ENCODE measurements at places on chromosomes 16 and 17.

DNA sequence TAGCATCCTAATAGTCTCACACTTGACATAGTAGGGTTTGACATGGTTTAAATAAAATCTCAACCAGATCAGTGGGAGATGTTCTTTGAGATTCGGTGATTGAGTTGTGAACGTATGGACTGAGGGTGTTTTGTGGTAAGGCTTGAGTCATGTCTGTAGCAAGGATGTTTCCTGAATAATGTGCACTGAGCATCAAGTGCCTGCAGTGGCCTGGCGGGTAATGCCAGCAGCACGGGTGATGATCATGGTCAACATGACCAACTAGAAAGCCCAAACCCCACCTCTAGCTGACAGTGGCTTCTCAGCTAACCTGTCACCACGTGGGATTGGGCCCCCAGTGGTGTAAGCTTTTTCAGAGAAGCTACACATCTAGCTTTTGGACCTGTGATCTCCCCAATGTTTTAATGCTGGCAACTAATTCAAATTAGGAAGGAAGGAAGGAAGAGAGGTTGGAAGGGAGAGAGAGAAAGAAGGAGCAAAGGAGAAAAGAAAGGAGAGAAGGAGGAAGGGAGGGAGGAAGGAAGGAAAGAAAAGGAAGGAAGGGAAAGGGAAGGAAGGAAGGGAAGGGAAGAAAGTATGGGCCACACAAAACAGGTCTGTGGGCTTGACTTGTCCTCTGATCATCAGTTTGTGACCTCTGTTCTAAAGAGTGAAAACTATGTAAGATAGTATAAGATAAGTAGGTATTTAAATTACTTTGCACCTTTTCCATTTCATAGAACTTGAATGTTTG lies 55.4 kb downstream of the WWOX start:
- DNase-seq: no peak

DNA sequence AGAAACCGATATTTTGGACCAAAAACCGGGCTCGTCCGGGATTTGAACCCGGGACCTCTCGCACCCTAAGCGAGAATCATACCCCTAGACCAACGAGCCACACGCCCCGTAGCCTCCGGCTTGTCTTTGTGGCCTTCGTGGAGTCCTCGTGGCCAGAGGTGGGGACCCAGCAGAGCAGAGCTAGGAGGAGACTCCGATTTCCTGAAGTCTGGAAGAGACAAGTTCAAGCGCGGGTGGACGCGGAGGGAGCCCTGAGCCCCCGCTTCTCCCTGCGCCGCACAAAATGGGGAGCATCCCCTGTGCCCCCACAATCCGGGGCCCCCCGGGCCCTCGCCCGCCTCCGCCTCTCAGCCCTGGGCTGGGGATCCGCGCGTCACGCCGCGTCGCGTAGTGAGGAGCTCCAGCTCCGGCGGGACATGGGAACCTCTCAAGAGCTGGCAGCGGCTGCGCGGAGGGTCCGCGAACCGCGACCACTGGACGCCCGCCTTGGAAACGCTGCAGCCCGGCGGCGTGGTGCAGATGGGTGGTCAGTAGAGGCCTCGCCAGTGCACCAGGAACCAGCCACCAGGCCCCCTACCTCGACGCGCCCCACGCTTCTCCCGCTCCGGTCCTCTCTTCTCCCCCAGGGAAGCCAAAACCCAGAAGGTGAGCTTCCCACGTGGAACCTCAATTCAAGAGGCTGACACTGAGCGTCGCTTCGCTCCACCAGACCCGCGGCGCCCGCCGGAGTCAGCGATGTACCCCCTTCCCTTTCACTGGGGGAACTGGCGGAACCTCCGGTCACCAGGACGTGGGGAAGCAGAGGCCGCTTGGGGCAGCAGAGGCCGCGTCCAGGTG lies 5.2 kb upstream of the OR1F1 start:
- no peak for DNase-seq

GRCh38 chr16:20878682-20879147 lies 21.4 kb downstream of the DCUN1D3 start:
- DNase-seq: no peak

- no peak for DNase-seq
Observed at GRCh38 chr17:42406615-42407288, 16.3 kb downstream of the CAVIN1 start.

DNA sequence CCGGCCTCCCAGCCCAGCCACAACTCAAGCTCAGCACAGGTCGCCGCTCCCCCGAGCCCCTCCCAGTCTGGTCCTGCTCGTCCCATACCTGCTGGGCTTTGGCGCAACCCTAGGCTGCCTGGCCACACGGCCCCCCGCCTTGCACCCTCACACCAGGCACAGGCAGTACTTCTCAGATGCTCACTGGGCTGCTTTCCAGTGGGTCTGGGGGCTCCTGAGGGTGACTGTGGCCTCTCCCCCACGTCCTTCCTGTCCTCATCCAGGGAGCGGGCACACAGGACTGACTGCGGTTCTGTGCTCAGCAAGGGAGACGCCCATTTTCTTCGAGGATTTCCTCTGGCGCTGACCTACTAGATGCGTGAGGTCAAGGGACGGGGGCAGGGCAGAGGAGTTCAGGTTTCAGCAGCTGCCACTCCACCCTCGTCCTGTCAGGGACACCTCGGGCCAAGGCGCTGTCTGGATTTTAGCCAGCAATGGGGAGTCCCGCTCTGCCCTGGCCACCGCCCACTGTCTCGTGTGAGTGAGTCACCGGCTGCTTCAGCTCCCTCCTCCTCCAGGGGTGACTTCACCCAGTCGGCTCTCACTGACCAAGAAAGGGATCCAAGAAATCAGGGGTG lies 115.8 kb downstream of the NPIPB11 start:
- DNase-seq: no peak

- DNase-seq: no peak
Observed at GRCh38 chr17:47009759-47010594, 30.9 kb upstream of the RPRML start.

DNA sequence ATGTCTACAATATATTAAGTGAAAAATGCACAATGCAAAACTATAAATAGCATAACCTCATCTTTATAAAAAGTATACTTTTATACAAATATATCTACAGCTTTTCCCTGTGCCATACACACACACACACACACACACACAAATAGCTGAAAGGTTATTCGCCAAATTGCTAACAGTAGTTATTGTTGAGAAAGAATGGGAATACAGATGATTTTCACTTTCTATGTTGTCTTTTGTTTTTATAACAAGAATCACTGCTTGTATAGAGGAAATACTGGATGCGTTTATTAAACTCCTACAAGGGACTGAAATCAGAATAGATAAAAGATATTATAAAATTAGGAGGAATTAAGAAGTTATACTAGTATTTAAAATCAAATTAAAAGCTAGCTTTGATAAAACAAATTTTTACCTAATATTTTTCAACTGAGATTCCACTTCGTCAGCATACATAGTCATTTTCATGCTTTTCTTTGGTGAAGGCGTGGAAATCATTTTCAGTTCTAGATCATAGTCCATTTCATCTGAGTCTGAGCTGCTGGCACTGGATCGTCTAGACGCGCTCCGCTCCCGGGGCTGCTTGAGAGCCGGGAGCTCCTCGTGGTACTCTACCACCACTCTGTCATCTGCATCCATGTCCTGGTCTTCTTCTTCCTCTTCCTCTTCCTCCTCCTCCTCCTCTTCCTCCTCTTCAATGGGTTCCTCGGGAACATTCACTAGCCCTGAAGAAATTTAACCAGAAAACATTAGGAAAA lies 17.0 kb upstream of the ITGAE start:
- DNase-seq: no peak

GRCh38 chr16:47323241-47323640 lies 137.6 kb downstream of the ITFG1 start:
- no peak for DNase-seq

DNA sequence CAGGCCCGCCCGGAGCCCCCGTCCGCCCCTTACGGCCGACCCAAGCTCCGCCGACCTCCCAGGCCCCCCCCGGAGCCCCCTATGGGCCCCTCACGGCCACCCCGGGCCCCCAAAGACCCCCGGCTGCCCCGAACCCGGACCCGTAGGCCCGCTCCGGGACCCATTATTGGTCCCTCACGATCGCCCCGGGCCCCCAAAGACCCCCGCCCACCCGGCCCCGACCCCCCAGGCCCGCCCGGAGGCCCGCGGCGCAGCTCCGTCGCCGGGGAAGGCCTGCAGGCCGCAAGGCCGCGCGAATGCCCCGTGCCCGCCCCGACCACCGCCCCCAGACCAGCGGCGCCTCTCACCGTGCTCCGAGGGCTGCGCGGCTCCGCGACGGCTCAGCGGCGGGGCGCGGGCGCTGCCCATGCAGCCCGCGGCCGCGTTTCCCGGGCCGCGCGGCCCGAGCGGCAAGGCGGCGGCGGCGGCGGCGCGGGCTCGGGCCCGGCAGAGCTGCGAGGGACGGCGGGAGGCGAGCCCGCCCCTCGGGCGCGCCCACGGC lies 393 bp downstream of the ANKRD11 start:
- DNase-seq: no peak

Data from activated naive CD4-positive, alpha-beta T cell (primary cell).